ENCODE measurements at places on chromosomes 2 and 18.
A peak's percentile ranks its signal among the peaks of the same experiment; 100 is the strongest.

- DNase-seq = no peak
These were observed 122.3 kb downstream of the DDX1 start for GRCh38 chr2:15714002-15714401.

DNA sequence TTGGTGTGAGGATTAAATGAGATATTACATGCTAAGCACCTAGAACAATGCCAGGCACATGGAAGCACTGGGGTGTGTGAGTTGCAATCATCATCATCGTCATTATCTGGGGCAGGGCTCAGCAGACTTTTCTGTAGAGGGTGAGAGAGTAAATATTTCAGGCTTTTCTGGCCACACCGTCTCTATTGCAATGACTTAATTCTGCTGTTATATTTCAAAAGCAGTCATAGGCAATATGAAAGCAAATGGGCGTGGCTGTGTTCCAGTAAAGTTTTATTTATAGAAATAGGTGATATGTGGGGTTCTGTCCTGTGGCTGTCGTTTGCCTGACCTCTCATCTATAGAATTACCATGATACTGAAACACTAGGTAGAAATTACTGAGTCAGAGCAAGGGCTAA lies 60.6 kb downstream of the IL1R2 start:
- no peak for DNase-seq

DNA sequence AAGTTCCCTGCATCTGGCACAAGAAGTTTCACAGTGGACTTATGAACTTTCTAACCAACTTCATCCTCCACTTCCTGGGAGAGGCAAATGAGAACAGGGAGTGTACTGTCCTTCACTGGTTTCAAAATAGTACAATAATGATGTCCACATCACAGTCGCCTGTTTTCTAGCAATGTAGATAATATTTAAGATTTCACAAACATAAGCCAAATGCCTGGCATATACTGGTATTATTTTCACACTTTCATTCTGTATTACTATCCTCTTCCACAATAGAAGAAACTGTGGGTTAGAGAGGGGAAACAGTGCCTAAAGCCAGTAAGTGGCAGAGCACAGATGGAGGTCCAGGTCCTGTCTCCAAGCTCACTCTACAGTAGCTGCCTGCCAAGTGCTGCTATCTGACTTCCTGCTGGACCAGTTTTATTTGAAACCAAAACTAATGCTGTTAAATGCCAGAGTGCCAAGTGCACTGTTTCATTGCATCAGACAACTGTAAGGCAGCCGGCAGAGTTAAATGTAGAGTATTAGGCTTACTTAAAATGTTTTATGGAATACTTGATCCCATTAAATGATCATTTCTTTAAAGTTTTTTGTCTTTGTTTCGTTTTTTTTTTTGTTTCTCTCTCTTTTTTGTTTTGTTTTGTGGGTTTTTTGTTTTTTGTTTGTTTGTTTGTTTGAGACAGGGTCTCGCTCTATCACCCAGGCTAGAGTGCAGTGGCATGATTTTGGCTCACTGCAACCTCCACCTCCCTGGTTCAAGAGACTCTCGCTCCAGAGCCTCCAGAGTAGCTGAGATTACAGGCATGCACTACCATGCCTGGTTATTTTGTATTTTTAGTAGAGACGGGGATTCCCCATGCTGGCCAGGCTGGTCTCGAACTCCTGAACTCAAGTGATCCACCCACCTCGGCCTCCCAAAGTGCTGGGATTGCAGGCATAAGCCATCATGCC lies 15.1 kb downstream of the COBLL1 start:
- DNase-seq = no peak

- no peak for DNase-seq
These were observed 30.2 kb upstream of the IL1R2 start for GRCh38 chr2:101961338-101962191.

- no peak for DNase-seq
These were observed 17.4 kb downstream of the TTC39C start for GRCh38 chr18:24031916-24032315.

DNA sequence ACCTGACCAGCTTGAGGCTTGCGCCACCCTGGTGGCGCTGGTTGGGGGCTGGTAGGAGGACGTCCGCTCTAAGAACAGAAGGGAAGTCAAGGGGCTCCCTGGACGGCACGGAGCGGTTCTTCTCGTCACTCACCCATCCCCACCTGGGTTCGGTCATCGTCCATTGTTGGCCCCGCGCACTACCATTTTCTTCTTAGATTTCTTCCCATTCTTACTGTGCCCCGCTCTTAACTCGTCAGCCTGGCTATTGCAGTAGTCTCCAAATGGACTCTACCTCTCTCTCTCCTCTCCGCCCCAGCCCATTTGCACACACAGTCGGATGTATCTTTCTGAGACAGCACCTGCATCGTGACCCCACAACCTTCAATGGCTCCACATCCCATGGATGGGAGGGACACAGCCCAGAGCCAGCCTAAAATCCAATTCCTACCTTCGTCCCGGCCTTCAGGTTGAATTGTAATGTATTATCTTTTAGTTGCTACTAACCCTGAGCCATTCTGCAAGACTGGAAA lies 814 bp upstream of the RAB1A start:
- peak; percentile 74 for DNase-seq

DNA sequence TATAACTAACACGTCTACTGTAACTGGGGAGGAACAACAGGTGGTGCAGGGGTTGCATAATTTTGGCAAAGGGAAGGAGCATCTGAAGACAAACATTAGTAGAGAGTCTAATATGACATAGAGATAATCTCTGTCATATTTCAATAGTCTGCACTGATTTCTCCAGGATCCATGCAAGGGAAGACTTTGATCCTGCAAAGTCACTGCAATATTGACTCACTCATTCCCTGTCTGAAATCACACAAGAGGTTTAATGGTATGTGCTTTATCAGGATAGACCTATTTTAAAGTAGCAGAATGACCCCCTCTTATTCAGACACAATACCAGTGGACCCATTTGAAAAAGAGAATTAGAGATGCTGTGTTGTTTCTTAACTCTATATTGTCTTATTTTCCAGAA lies 98.7 kb upstream of the CAVIN2 start:
- DNase-seq = no peak

GRCh38 chr2:11963966-11964365 lies 217.5 kb downstream of the LPIN1 start:
- DNase-seq = no peak

DNA sequence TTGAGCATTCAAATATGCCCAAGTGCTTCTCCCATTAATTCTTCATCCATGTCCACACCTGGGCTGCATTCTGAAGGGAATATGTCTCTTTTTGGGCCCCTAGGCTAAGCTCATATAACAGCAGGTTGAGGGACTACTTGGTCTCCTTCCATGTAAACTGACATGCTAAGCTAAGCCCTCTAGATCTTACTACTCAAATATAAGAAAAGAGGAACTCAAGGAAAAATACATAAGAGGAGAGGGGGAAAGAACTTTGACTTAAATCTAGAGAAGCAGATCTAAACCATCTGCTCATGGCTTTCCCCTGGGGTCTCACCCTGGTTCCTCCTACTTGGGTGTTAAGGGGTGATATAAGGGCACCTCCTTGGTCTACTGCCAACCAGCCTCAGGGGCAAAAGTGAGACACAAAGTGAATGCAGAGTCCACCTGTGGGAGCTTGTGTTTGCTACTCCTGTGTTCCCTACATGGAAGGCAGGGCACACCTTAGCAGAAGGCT lies 19.8 kb upstream of the NFU1 start:
- peak; percentile 55 for DNase-seq
